ENCODE measurements at places on chromosomes 5 and 9. TPM values are rescaled to one million over a fixed set of nuclear protein-coding genes. Genes with fewer than 3 reads are reported as not detected.

- H3K27me3 ChIP-seq = no peaks in the 10 kb centered on the region
- H3K36me3 ChIP-seq = no peaks in the 10 kb centered on the region
- peak; percentile 94 for DNase-seq
- H3K4me1 ChIP-seq = peaks cover 6% of the 10 kb centered on the region
- H3K27ac ChIP-seq = peak within 1 kb of the TSS; percentile 77
- H3K4me3 ChIP-seq = peak within 1 kb of the TSS; percentile 77
Measured at GRCh38 chr9:105694190-105694847, at the start of gene TMEM38B. Gene TMEM38B, plus strand, starts transcription at chr9:105694541. Its CDS starts 120 bp downstream, at chr9:105694661.

GRCh38 chr5:75055727-75056144, 3.4 kb upstream of the GCNT4 start:
- no peak overlapping the region for H3K27ac ChIP-seq
- no peak for DNase-seq
- H3K27me3 ChIP-seq = peaks cover 33% of the 10 kb centered on the region
- H3K4me1 ChIP-seq = peaks cover 16% of the 10 kb centered on the region
- H3K4me3 ChIP-seq = no peak overlapping the region
- no peaks in the 10 kb centered on the region for H3K36me3 ChIP-seq

CBY3 gene
- not detected for total RNA-seq

DND1 gene
- 0.81 TPM for total RNA-seq

- no peaks in the 10 kb centered on the region for H3K36me3 ChIP-seq
- peaks cover 29% of the 10 kb centered on the region for H3K27me3 ChIP-seq
- H3K4me3 ChIP-seq = no peak overlapping the region
- no peak overlapping the region for H3K27ac ChIP-seq
- no peak for DNase-seq
Measured at GRCh38 chr9:89418882-89419640, 78.9 kb downstream of the SEMA4D start.

DNA sequence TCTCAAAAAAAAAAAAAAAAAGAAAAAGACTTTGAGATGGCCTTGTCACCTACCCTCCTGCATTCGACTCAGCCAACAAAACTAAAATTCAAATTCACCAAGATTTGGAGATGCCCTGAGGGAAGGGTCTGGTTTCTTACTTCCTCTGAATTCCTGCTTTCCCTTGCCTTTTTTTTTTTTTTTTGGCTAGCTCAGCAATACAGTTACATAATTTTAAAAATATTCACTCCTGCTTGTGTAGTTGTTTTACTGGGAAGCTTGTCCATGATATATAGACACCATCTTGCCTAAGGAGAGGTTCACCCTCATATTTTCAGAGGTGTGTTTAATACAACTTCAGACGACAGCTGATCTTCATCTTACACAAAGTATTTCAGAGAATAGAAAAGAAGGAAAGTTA, 21.3 kb upstream of the SERINC5 start:
- no peak for DNase-seq
- H3K27ac ChIP-seq = no peak overlapping the region
- H3K36me3 ChIP-seq = no peaks in the 10 kb centered on the region
- H3K4me3 ChIP-seq = no peak overlapping the region

IFNK gene
- not detected for total RNA-seq

DNA sequence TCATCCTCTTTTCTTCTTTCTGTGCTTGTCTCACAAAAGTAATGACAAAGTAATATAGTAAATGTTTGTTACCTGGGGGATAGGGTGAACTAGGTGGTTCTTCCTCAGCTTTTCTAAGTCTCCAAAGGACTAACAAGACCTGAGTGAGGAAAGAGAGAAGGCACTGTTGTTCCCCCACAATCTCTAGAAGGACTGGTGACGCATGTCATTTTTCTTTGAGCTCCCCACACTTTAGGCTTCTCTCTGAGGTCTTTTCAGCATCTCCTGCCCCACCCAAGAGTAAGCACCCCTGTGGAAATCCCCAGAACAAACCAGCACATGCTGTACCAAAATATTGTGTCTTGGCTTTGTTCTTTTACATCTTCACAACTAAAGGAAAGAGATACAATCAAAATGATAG, 2.4 kb upstream of the IL7R start:
- H3K36me3 ChIP-seq = no peaks in the 10 kb centered on the region
- no peak overlapping the region for H3K4me3 ChIP-seq
- no peak overlapping the region for H3K27ac ChIP-seq

COMMD10 gene
- total RNA-seq = 18.7 TPM

DNA sequence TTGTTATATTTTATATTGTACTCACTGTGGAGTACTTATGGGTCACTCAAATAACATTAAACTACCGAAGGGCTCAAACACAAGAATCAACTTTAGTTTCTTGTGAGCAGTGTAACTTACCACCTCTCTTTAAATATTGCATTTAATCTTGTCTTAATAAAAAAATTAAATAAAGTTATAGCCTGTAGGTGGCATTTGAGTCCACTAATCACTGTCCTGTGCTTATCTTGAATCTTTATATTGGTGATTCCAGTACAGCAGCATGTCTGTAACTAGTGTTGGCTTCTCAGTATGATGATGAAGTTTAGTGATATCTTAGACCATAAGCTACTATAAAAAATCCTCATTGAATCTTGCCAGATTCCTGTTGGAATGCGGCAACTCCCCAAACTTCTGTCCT, 313.8 kb downstream of the FAM170A start:
- H3K4me3 ChIP-seq = no peak overlapping the region
- no peaks in the 10 kb centered on the region for H3K36me3 ChIP-seq

- peaks cover 48% of the 10 kb centered on the region for H3K27me3 ChIP-seq
- no peaks in the 10 kb centered on the region for H3K4me1 ChIP-seq
- DNase-seq = peak; percentile 15
- H3K36me3 ChIP-seq = no peaks in the 10 kb centered on the region
Measured at GRCh38 chr5:168881427-168882149, 302.4 kb upstream of the PANK3 start.

- H3K36me3 ChIP-seq = no peaks in the 10 kb centered on the region
- H3K27ac ChIP-seq = no peak overlapping the region
- H3K27me3 ChIP-seq = no peaks in the 10 kb centered on the region
Measured at GRCh38 chr5:144742361-144742760, 571.7 kb downstream of the KCTD16 start.
